ENCODE measurements at places on chromosomes 12 and 14.

- peak; percentile 72 for DNase-seq
Observed at GRCh38 chr12:66964629-66965028, 285.8 kb upstream of the GRIP1 start.

DNA sequence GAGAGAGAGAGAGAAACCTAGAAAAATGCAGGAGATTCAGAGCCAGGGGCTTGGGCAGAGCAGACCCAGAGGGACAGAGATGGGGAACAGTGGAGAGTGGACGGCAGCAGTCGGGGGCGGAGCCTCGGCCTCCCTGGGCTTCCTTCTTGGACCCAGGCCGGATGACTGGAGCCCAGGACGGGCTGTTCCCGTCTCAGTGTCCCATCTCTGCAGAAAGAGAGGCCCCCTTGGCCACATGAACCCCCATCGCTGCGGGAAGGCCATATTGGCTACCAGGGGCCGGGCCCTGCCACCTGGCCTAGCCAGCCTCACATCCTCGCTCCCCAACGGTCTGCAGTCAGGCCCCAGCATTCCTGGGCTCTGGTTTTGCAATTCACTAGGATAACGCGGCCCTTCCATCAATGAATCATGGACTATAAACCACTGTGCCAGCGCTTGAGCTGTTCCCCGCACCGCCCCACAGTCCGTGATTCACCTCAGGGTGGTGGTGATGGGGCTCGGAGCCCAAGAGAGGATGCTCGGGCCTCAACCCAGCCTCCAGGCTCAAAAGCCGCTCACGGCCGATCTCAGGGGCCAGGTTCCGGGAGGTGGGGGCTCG is 116.5 kb downstream of the RFLNA start:
- no peak for DNase-seq

GRCh38 chr14:22221508-22221907 is 367.5 kb downstream of the DAD1 start:
- peak; percentile 29 for DNase-seq

- DNase-seq = no peak
Observed at GRCh38 chr12:117044790-117045159, 54.4 kb downstream of the TESC start.

- DNase-seq = no peak
Observed at GRCh38 chr12:113889891-113890581, 76.1 kb downstream of the RBM19 start.

DNA sequence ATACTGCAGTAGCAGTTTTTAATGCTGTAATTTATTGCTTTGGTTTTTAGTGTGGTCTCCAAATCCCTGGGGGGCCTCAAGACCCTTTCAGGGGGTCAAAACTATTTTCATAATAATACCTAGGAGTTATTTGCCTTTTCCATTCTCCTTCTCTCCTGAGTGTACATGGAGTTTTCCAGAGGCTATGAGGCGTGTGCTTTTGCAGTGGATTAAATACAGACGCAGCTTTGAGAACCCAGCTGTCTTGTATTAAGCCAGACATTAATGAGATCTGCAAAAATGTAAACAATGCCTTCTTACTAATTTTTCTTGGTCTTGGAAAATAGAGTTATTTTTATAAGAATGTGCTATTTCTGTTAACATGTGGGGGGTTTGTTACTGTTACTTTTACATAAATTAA is 68.6 kb downstream of the SLC25A47 start:
- DNase-seq = no peak

DNA sequence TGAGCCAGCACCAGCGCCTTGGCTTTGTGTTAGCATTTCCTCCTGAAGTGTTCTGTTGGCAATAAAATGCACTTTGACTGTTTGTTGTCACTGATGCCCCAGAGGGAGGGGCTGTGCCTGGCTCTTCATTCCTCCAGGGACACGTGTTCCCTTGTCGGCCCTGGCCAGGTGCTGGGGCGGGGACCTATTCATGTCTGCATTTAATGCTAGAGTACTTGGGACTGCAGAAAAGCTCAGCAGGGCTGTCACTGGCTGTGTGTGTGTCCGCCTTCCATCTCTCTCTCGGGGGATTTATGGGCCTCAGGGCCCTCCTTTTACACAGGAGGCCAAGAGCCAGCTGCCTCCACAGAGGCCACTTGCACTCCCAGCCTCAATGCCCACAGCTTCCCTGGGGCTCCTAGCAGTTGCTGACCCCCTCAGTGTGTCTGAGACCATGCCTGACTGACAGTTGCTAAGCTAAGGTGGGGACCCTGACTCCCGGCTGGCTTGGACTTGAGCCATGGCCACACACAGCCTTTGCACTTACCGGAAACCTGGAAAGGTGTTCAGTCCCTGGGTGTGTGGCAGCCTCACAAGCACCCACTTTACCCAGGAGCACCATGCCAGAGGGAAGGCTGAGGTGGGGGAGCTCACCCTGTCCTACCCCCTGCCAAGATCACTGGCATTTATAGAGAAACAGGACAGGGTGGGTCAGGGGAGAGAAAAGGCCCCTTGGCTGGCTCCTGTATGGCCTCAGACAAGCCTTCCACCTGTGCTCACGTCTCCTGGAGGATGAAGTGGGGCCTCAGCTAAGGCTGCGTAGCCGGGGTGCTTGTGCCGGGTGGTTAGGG is 27.8 kb downstream of the HIP1R start:
- DNase-seq = no peak

Measured in activated CD4-positive, alpha-beta T cell treated with anti-CD3 and anti-CD28 coated beads, Interleukin-2, amount 50 U/mL, for 16 hours (primary cell).